Urinary bladder (tissue), 4 donors: ENCODE measurements at places on chromosomes 12 and 14. TPM values are rescaled to one million over a fixed set of nuclear protein-coding genes. Genes with fewer than 3 reads are reported as not detected.

- DNase-seq: no peak
Measured at GRCh38 chr12:90936230-90937005, 18.6 kb downstream of the CCER1 start.

GRCh38 chr12:8081251-8081920 lies 688 bp upstream of the NECAP1 start:
- peak; percentile 6 for DNase-seq

DNA sequence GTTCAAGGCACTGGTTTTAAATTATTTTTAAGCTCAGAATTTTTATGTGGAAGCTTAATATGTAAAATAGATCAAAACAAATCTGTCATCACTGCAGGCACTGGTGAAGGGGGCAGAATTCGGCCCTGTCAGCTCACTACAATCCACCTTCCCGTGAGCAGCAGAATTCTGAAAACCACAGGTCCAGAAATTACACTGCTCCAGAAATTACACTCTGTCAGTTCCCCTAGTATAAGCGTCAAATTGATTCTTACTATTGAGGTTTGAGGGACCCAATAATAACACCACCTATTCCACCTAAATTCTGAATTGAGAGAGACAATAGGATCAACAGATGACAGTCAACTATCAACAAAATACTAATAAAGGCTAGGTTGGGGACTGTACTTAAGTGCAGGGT lies 245.5 kb downstream of the PHLDA1 start:
- no peak for DNase-seq

GRCh38 chr14:35298351-35298750 lies 6.2 kb downstream of the PSMA6 start:
- DNase-seq: no peak

DNA sequence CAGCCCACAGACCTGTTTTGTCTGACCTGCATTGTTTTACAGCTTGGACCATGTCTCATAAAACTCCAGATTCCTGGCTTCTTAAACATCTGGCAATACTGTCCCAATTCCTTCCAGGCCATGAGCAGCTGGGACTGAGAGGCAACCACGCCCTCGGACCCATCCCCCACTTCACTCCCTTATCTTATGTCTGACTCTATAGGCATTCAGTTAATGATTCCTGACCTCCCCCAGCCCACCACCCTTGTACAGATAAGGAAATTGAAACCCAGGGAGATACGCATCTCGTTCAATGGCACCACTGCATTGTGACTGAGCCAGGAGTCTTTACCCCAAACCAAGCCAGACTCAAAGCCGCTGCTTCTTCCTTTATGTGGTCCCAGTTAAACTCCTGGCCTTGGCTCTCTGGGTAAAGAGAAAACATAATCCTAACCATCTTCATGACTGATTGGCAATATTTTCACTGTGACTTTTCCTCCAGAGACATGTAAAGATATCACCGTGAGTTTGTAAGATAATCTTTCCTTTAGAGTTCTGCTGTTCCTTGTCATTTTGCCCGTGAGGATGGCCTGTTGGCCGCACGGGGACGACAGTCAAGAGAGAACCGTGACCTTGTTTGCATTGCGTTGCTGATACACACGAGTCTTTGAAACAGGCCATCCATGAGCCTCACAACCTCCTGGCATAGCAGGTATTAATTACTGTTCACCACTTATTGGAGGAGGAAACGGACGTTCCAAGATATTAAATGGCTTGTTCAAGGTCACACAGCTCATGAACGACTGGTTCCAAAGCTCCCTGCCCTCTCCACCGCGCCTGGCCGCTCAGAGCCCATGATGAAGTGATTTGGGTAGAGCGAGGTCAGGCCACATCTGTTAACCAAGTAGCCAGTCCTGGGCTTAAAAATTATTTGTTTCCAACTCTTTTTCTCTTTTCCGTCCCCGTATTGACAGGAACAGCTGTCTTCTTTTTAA lies 39.4 kb downstream of the MAP1LC3B2 start:
- no peak for DNase-seq

- no peak for DNase-seq
Measured at GRCh38 chr14:21868442-21869046, 194.9 kb upstream of the OR4E1 start.

ACTR10 gene
- 79.5 TPM for total RNA-seq

SPIC gene
- 0.42 TPM for total RNA-seq

TBK1 gene
- 63.3 TPM for total RNA-seq
